ENCODE measurements at places on chromosomes 7 and 10. TPM values are rescaled to one million over a fixed set of nuclear protein-coding genes. Genes with fewer than 3 reads are reported as not detected.

HGF gene
- not detected for total RNA-seq

OPN4 gene
- total RNA-seq: not detected

SAP25 gene
- total RNA-seq: 0.80 TPM

GIMAP6 gene
- not detected for total RNA-seq

PDK4 gene
- total RNA-seq: 9.4 TPM

TMEM225B gene
- total RNA-seq: 0.76 TPM

All from A549 treated with ZK216348 at 1 μM for 4 hours (cell line).